Fibroblast of villous mesenchyme (primary cell): ENCODE measurements at places on chromosomes 4 and X.
A peak's percentile ranks its signal among the peaks of the same experiment; 100 is the strongest.

- DNase-seq: no peak
These were observed 11.5 kb downstream of the CXCL2 start for GRCh38 chr4:74087481-74087880.

DNA sequence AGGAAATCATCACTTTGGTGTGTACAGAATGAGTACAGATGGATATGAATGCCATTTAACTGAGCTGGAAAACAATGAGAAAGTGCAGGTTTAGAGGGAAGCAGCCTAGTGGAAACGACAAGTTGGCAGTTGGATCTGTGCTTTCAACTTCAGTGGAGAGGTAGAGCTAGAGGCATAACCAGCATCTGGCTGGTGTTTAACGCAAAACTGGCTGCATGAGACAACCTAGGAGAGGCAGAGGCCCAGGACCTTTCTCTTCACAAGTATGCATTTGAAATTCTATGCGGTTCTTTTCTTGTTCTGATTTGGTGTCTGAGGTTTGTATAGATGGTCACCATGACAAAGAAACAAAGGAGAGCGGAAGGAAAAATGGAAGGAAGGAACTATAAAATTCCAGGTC, 63.1 kb downstream of the ANXA5 start:
- DNase-seq: no peak

DNA sequence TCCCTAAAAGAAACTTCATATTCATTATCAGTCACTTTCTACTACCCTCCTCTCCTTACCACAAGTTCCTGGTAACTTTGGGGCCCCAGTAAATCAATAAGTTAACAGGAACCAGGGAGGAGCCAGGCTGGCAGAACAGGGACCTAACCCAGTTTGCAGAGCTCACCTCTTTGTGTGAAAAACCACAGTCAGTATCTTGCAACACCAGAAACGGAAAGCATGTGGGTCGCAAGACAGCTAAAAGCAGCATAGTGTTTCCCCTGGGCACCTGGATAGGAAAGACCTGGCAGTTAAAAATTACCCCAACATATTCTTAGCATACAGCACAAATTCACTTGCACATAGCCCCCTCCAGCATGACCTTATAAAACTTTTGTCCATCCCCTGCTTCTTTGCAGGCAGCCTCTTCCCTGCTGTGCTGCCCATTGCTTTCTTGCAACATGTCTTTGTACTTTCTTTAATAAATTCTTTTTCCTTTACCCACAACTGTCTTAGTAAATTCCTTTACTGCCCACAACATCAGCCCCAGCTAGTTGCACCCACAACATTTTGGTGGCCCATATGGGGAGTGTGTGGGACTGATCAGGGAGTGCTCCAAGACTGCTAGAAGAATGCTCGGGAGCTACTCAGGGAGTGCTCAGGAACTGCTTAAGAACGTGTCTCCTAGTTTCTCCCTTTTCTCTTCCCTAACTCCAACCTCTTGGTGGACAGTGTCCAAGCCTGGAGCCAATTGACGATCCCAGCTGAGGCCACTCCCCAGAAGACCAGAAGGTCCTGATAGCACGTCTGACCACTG, 83.4 kb downstream of the MSN start:
- DNase-seq: no peak

DNA sequence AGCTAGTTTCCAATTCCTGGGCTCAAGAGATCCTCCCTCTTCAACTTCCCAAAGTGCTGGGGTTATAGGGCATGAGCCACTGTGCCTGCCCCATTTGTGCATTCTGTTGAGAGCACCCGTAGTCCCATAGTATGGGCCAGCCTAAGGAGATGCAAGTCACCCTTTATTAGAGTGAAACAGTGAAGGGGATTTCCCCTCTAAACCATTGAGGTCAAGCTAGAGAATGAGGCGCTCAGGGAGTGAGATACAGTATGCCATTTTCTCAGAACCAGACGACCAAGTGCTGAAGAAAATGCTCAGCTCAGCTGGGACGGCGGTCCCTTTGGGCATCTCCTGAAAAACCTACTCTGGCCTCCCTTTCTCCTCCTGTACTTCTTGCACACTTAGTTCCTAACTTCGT, 18.7 kb downstream of the RNF4 start:
- no peak for DNase-seq

- DNase-seq: peak; percentile 23
These were observed 104.1 kb downstream of the KLHL4 start for GRCh38 chrX:87621697-87622096.

DNA sequence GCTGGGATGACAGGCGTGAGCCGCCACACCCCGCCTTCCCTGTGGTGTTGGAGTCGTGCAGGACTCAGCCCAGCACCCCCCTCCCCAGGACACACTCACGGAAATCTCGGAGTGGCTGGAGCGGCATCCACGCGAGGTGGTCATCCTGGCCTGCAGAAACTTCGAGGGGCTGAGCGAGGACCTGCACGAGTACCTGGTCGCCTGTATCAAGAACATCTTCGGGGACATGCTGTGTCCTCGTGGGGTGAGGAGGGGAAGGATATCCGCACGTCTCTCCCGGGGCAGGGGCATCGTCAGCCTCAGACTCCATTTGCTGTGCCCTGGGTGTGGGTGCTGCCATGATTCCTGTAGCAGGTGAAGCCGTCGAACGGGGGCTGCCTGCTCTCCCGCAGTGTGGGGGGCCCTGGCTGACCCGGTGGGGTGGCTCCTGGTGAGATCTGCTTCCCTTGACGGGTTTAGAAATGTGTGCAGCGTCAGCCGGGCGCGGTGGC, 10.3 kb downstream of the PLCXD1 start:
- no peak for DNase-seq

DNA sequence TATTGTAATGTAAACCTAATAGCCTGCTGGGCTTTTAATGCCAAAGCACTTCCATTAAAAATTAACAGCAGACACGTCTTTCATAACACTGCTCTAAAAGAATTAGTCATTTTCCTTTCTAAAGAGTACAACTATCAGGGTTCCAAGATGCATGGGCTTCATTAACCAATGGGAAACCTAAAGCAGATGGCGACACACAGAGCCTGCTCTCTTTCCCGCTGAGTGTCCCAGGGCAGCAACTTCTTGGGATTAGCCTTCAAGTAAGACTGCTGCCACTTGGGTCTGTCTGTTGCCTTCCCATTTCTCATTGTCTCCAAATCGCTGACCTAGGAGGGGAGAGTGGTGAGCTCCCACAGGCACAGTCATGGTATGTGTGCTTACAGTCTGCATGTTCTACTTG, 14.0 kb upstream of the PHKA2 start:
- no peak for DNase-seq

GRCh38 chr4:117434424-117434823, 349.0 kb upstream of the TRAM1L1 start:
- no peak for DNase-seq

- DNase-seq: no peak
These were observed 13.8 kb downstream of the CENPC start for GRCh38 chr4:67531379-67531962.

DNA sequence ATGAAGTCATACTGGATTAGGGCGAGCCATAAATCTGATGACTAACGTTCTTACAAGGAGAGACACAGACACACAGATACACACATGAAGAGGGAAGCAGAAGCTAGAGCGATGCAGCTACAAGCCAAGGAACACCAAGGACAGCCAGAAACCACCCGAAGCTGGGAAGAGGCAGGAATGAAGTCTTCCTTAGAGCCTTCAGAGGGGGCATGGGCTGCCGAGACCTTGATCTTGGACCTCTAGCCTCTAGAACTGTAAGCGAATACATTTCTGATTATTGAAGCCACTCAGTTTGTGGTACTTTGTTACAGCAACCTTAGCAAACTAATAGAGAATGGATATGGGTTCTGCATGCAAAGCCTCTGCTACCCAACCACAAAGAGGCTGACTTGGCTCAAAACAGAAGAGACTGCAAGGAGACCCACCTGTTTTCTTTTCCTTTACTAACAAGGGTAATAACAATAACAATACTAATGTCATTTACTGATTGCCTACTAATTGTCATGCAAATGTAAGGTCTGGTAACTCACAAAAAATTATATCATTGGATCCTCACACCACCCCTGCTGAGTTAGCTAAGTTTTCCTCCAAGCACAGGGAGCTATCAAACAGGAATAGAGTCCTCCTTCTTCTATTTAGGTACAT, 10.1 kb upstream of the LDB2 start:
- no peak for DNase-seq

GRCh38 chr4:159239629-159240028, 136.8 kb downstream of the RAPGEF2 start:
- DNase-seq: no peak

DNA sequence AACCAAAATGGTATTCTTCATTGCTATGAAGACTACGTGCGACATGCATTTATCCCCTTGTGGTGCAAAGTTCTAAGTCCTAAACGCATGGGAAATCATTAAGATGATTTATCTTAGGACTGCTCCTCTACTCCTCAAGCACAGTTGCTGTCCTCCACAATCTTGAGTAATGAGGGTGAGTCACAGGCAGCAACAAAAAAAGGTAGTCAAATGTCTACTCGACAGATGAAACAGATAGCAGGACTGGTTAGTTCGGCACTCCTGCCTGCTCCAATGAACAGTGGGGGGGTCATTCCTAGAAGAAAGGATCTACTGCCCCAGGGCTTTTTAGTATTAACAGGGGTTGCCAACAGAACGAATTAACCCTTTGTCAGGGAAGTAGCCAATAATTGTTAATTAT, 233.7 kb upstream of the FGF13 start:
- peak; percentile 63 for DNase-seq

GRCh38 chrX:97895751-97896150, 1012.0 kb downstream of the RPA4 start:
- DNase-seq: no peak

DNA sequence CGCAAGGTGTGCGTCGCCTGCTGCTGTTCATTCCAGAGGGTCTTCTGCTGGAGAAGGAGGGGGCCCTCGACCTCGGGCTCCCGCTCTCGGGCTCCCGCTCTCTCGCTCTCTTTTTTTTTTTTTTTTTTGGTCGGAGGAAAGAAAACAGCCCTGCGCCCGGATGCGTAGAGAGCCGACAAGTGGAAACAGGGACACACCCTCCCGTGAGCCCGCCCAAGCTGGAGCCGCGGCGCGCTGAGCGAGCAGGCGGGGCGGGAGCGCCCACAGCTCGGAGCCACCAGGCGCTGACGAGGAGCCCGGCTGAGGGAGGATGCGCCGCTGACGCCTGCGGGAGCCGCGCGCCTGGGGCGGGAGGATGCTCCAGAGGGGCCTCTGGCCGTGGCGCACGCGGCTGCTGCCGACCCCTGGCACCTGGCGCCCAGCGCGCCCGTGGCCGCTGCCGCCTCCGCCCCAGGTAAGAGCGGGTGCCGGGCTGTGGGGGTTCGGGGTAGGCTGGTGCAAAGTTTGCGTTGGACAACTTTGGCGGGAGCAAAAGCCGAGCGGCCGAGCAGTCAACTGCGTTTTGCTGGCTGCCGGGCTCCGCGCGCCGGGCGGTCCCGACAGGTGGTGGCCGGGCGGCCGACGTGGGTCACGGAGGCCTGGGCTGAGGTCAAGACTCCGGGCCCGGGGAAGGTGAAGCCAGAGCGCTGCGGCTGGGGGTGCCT, at the start of gene MCUB:
Gene MCUB (plus strand): TSS at position 264 of the 704 bp plus-strand sequence. CDS start 92 bp downstream, at position 356.
- peak; percentile 90 for DNase-seq

- peak; percentile 83 for DNase-seq
These were observed at the start of gene SLIT2 for GRCh38 chr4:20251796-20252655. TSS of gene SLIT2 (plus strand) at chr4:20251905. CDS start at chr4:20253816, 1,911 bp downstream.

DNA sequence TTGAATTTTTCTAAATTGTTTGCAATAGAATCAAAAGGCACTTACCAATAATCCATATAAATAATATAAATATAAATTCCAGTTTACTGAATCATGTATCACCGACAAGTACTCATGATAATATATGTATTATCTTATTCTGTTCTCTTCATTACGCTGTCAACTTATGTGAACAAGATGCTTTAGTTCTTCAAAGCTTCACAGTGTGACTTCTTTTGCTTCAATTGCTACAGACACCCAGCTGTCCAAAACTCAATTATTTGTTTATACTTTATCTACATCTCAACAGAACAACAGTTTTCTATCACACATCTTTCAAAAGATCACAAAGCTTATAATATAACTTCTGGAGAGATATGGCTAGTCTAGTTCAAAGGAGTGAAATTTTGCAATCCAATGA, 1499.9 kb upstream of the PCDH10 start:
- no peak for DNase-seq

GRCh38 chr4:68183417-68183816, 53.7 kb upstream of the TMPRSS11F start:
- peak; percentile 4 for DNase-seq

GRCh38 chr4:93184053-93184452, 644.5 kb upstream of the ATOH1 start:
- no peak for DNase-seq
